ENCODE measurements at places on chromosomes 7 and 10. TPM values are rescaled to one million over a fixed set of nuclear protein-coding genes. Genes with fewer than 3 reads are reported as not detected.

- DNase-seq: no peak
Measured at GRCh38 chr7:50731703-50732582, 50.8 kb downstream of the GRB10 start.

DNA sequence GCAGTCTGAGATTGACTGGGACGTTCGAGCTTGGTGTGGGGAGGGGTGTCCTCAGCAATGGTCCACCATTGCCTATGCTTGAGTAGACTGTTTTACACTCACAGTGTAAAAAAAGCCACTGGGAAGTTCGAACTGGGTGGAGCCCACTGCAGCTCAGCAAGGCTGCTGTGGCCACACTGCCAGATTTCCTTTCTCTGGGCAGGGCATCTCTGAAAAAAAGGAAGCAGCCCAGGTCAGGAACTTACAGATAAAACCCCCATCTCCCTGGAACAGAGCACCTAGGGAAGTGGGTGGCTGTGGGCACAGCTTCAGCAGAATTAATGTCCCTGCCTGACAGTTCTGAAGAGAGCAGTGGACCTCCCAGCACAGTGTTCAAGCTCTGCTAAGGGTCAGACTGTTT, 80.3 kb downstream of the BICC1 start:
- no peak for DNase-seq

NKX6-2 gene
- total RNA-seq: 11.6 TPM

DNA sequence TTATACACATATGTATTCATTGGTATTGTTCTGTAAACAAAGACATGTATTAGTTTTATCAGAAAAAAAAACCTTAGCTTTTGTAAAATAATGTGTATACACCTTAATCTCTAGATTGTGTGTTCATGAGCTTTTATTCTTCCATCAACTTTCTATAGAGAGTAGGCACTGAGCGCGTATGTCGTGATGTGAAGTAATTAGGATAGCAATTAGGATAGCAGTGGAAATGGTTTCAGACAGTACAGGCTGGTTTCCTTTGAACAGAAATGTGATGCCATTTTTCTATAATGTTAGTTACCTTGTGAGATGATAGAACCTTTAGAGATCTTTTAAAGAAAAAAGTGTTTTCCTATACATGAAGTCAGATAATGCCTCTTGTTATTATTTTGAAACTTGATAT, 237.7 kb upstream of the LRRN3 start:
- DNase-seq: no peak

DNA sequence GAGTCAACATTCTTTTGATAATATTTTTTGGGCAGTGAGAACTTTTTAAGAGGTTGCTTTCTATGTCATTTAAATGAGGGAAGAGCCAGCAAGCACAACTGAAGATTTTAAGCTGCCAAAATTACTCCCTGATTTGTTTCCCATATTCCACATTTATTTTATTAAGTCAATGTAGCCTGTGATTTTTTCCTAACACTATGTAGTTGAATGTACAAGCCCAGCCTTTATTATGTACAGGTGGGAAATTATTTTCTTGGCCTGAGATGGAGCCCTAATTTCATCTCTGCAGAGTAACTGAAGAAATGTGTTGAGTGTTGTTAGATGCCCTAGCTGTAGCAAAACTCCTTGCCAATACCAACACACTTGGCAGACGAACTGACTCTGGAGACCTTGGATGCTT, 83.1 kb upstream of the MINDY3 start:
- no peak for DNase-seq

NEUROG3 gene
- total RNA-seq: not detected

CHRM2 gene
- total RNA-seq: 5.3 TPM

C10orf53 gene
- not detected for total RNA-seq

GRB10 gene
- total RNA-seq: 50.2 TPM

All from spinal cord (tissue), 10 donors.